Thyroid gland (tissue), 4 donors: ENCODE measurements at places on chromosomes 13 and 19. TPM values are rescaled to one million over a fixed set of nuclear protein-coding genes. Genes with fewer than 3 reads are reported as not detected.

DNA sequence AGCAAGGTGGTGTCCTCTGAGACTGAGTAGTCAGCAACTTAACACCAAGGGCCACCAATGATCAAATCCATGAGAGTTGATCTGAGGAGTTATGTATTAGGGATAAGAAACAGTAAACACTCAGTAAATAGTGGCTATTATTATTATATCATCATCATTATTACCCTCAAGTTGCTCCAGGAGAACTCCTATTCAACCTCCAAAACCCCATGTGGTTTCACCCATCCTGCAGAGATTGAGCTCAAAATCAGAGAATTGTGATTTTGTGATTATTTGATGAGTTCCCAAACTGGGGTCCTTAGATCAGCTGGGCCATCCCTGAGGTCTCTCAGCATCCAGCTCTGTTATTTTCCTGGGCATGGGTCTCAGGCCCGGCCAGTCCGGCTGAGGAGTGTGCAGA is 3.5 kb upstream of the CGB7 start:
- H3K4me3 ChIP-seq = no peak overlapping the region
- no peak for DNase-seq
- no peaks in the 10 kb centered on the region for H3K36me3 ChIP-seq
- H3K27me3 ChIP-seq = no peaks in the 10 kb centered on the region
- no peak overlapping the region for H3K27ac ChIP-seq

DNA sequence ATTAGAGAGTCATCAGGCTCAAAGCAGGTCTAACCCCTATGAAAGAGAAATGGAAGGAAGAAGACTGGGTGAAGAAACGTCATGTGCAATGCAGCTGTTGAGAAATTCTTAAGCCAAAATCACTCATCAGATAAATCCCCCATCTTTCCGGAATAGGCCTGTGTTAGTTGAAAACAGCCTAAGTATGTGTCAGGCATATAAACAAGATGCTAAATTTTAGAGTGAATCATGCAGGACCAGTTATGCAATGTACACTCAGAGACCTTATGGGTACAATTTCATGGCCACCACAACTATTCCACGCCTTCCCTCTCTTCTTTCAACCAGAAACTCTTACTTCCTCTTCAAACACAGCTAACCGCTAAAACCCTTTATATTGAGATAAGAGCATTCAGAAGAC is 717.7 kb upstream of the ATXN8OS start:
- DNase-seq = no peak
- H3K27ac ChIP-seq = no peak overlapping the region
- no peaks in the 10 kb centered on the region for H3K27me3 ChIP-seq
- no peaks in the 10 kb centered on the region for H3K4me1 ChIP-seq
- no peaks in the 10 kb centered on the region for H3K36me3 ChIP-seq

GRCh38 chr19:28543244-28543776 is 669.6 kb downstream of the UQCRFS1 start:
- no peaks in the 10 kb centered on the region for H3K36me3 ChIP-seq
- DNase-seq = no peak
- H3K4me3 ChIP-seq = no peak overlapping the region
- no peak overlapping the region for H3K27ac ChIP-seq
- H3K4me1 ChIP-seq = no peaks in the 10 kb centered on the region
- no peaks in the 10 kb centered on the region for H3K27me3 ChIP-seq

- DNase-seq = no peak
- no peaks in the 10 kb centered on the region for H3K27me3 ChIP-seq
- H3K27ac ChIP-seq = no peak overlapping the region
- no peaks in the 10 kb centered on the region for H3K4me1 ChIP-seq
- H3K36me3 ChIP-seq = no peaks in the 10 kb centered on the region
- no peak overlapping the region for H3K4me3 ChIP-seq
Observed at GRCh38 chr13:94534166-94534565, 54.7 kb upstream of the DCT start.

- no peak overlapping the region for H3K27ac ChIP-seq
- DNase-seq = no peak
- no peak overlapping the region for H3K4me3 ChIP-seq
- no peaks in the 10 kb centered on the region for H3K27me3 ChIP-seq
- H3K36me3 ChIP-seq = no peaks in the 10 kb centered on the region
- H3K4me1 ChIP-seq = no peaks in the 10 kb centered on the region
Observed at GRCh38 chr13:97057176-97057575, 62.9 kb upstream of the OXGR1 start.

Gene ETV2
- total RNA-seq = 0.56 TPM

DNA sequence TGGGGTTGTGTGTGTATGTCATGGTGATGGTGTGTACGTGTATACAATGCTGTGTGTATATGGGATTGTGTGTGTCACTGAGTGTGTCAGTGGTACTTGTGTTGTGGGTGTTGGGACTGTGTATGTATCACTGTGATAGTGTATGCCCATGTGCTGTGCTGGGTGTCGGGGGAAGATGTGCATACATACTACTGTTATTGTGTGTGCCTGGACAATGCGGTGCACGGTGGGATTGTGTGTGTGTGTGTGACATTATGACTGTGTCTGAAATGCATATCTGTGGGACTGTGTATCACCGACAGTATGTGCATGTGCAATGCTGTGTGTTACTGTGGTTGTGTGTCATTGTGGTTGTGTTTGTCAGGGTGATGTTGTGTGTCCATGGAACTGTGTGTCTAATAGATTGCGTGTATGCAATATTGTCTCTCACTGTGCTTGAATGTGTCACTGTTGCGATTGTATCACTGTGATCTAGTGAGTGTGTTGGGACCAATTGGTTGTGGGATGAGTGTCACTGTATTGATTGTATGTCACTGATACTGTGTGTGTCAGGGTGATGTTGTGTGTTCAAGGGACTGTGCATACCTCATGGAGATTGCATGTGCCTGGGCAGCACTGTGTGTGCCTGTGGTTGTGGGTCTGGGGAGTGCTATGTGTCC is 11.0 kb upstream of the BBC3 start:
- no peaks in the 10 kb centered on the region for H3K27me3 ChIP-seq
- peaks cover 38% of the 10 kb centered on the region for H3K4me1 ChIP-seq
- H3K36me3 ChIP-seq = no peaks in the 10 kb centered on the region
- no peak for DNase-seq
- no peak overlapping the region for H3K27ac ChIP-seq
- no peak overlapping the region for H3K4me3 ChIP-seq

DNA sequence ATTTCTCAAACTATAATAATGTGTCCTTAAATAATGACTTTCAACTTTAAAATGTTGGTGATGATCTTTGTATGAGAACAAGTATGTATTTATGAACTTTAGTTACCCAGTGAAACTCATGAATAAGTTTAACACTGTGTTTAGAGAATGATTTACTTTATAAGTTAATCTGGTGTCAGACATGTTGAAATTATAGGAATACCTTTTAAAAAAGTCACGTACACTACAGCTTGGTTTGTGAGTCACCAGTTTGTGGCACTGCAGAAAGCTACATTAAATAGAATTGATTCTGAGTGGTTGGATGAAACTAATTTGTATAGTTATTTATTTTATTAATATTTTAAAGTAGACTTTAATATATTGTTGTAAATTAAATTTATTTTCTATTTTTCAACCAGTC is 1366.2 kb upstream of the PCDH20 start:
- no peaks in the 10 kb centered on the region for H3K27me3 ChIP-seq
- no peaks in the 10 kb centered on the region for H3K36me3 ChIP-seq
- no peak for DNase-seq
- H3K4me1 ChIP-seq = no peaks in the 10 kb centered on the region
- H3K4me3 ChIP-seq = no peak overlapping the region

DNA sequence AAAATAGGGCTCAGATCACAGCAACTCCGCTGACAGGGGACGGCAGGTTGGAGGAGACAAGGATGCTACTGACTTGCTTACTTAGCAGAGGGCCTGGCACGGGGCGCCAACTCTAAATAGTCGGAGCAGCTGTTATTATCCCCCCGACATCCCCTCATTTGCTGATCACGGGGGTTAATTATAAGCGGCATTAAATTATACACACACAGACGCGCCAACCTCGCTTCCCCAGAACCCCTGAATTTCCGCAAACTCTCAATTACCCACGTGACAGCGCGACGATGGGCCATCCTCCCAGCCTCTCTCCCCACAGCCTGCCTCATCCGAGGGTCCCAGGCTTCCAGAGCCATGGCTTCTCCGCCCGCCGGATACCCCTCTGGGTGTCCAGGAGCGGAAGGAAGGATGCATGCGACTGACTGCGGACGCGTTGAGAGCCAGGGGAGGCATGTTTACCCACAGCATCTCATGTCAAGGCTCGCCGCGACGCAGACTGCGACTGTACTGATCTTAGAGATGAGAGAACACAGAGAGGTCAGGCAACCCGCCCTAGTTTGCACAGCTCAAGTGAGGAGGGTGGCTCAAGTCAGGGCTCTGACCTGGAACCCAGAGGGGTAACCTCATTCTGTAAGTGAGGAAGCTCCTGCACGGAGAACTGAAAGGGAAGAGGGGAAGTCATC is 5.7 kb downstream of the PTPRS start:
- H3K4me3 ChIP-seq = no peak overlapping the region
- H3K36me3 ChIP-seq = no peaks in the 10 kb centered on the region
- H3K27ac ChIP-seq = no peak overlapping the region
- peaks cover 14% of the 10 kb centered on the region for H3K4me1 ChIP-seq

Gene IGSF23
- not detected for total RNA-seq

DNA sequence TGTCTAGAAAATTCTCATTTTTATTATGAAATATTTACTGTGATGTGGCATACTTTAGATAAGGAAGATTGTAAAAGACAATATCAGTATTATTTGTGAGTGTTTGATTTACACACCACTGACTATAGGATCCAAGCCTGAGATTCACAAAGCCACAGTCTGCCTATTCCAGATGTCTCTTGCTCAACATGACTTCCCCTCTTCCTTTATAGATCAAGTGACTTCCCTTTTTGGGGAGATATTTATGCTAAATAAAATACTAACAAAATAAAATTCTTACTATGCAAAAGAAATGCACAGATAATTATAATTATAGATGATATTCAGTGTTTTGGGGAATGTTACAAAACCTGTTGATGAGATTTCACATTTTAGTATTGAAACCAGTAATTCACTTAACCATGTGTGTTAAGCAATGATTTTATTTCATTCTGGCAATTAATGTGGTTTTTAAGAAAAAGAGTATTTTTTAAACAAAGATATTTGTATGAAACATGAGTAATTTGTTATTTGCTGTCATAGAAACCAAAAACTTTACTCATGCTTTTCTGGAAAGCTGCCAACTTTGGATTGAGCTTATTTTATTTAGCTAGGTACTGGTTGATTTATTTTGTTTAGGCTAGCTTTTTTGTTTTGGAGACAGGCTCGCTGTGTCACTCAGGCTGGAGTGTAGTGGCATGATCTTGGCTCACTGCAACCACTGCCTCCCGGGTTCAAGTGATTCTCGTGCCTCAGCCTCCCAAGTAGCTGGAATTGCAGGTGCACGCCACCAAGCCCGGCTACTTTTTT is 13.7 kb upstream of the GPR183 start:
- H3K4me3 ChIP-seq = no peak overlapping the region
- peak overlapping the region; percentile 35 for H3K27ac ChIP-seq

- peaks cover 4% of the 10 kb centered on the region for H3K4me1 ChIP-seq
- no peak overlapping the region for H3K27ac ChIP-seq
- H3K27me3 ChIP-seq = no peaks in the 10 kb centered on the region
- H3K36me3 ChIP-seq = peaks cover 60% of the 10 kb centered on the region
- DNase-seq = no peak
Observed at GRCh38 chr19:47363758-47364531, 14.8 kb downstream of the DHX34 start.

GRCh38 chr13:105364191-105364590 is 1171.3 kb downstream of the EFNB2 start:
- H3K4me3 ChIP-seq = no peak overlapping the region
- H3K27ac ChIP-seq = no peak overlapping the region
- H3K27me3 ChIP-seq = no peaks in the 10 kb centered on the region
- DNase-seq = no peak

DNA sequence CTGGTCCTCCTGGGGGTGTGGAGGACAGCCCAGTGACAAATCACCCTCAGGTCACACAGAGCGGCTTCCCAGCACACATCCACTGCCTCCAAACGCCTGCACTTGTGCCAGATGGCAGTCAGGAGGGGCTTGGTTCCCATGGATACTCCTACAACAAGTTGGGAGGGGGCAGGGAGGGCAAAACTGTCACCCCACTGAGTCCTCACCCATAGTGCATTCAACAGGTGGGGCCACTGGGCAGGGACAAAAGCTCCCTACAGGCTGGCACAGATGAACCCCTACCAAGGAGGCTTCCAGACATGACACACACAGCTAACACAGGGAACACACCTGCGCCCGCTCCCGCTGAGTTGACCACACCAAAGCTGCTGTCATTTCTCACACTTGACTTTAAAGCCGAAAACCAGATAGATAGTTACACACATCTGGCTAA is 120.5 kb downstream of the STK24 start:
- no peak for DNase-seq
- H3K4me3 ChIP-seq = no peak overlapping the region
- peaks cover 21% of the 10 kb centered on the region for H3K36me3 ChIP-seq
- H3K27ac ChIP-seq = peak overlapping the region; percentile 52
- no peaks in the 10 kb centered on the region for H3K27me3 ChIP-seq

Gene NMRK2
- total RNA-seq = not detected

GRCh38 chr19:57240311-57241090 is at the start of gene ZNF805:
TSS of gene ZNF805 (plus strand) at chr19:57240632. CDS start at chr19:57240892, 260 bp downstream.
- peaks cover 11% of the 10 kb centered on the region for H3K4me1 ChIP-seq
- H3K36me3 ChIP-seq = peaks cover 10% of the 10 kb centered on the region
- DNase-seq = peak; percentile 97
- peak within 1 kb of the TSS; percentile 84 for H3K27ac ChIP-seq
- no peaks in the 10 kb centered on the region for H3K27me3 ChIP-seq

Gene CYP4F8
- not detected for total RNA-seq
